Lung (tissue), 17 donors: ENCODE measurements at places on chromosomes 6 and 20.

DNA sequence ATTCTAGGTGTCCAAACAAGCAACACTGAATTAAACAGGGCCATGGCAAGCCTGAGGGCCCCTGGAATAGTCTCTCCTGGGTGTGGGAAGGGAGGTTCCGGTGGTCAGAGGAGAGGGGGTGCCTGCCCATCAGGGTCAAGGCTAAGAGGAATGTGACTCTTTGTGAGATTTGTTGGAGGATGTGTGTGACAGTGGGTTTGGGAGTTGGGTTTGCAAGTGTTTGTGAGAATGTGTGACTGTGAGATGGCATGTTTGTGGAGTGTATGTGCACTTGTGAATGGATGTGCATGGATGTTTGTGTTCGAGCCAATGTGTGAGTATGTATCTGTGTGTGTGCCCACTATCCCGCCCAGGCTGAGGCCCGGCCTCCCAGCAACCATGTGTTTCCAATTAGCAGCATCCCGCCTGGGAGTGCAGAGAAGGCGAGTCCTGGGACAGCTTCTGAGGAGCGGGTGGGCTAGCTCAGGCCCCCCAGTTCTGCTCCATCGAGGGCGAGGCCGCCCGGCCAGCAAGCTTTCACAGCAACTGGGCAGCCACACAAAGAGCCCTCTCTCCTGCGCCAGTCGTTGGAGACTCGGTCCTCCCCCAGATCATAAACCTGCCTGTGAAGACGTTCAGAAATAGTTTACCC lies 12.6 kb downstream of the FOXC1 start:
- H3K27ac ChIP-seq = no peak overlapping the region
- DNase-seq = no peak
- no peaks in the 10 kb centered on the region for H3K36me3 ChIP-seq
- peaks cover 89% of the 10 kb centered on the region for H3K27me3 ChIP-seq
- H3K4me1 ChIP-seq = peaks cover 4% of the 10 kb centered on the region
- H3K4me3 ChIP-seq = no peak overlapping the region

DNA sequence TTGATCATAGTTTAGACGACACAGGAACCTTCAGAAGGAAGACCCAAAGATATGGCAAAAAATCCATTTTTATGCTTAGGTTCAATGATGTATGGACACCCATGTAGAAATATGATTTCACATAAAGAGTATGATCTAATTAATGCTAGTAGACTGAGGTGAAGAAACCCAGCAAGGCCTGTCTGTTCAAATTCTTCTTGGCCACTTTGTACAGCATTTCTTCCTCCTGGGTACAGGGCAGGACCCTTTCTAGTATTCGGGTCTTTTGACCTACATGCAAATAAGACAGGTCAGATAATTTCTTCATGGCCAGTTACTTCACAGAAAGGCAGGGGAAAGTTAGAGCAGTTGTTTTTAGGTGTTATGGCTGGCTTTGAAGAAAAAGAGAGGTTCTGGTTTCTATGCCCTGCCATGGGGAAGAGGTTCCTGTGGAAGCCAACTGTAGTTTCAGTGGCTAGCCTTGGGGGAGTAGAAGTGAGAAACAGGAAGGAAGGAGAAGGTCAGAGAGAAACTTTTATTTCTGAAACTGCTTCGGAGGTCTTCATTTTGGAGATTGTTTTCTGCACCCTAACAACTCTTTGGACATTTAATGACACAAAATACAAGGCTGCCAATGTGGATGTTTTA lies 208.3 kb downstream of the PTPRK start:
- DNase-seq = no peak
- no peak overlapping the region for H3K27ac ChIP-seq
- no peaks in the 10 kb centered on the region for H3K4me1 ChIP-seq
- no peak overlapping the region for H3K4me3 ChIP-seq

GRCh38 chr20:62388839-62389600 lies 2.1 kb downstream of the RPS21 start:
- H3K4me3 ChIP-seq = no peak overlapping the region
- H3K27me3 ChIP-seq = no peaks in the 10 kb centered on the region
- H3K27ac ChIP-seq = no peak overlapping the region
- no peak for DNase-seq

DNA sequence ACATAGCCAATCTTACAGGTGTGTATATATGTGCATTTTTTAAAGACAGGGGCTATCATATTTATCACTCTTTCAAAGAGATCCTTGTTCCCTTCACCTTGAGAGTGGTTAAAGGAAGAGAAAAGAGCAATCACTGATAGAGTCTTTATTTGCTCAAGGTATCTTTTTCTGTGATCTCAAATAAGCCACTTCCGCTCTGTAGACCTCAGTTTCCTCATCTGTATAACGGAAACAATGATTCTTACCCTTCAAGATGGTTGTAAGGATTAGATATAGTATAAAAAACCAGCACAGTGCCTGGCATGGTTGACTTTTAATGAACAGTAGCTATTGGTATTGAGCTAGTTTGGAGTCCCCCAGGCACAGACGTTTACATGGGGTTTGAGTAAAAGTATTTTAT lies 10.1 kb upstream of the LRFN2 start:
- DNase-seq = no peak
- no peaks in the 10 kb centered on the region for H3K4me1 ChIP-seq
- no peaks in the 10 kb centered on the region for H3K36me3 ChIP-seq
- H3K4me3 ChIP-seq = no peak overlapping the region
- H3K27me3 ChIP-seq = peaks cover 20% of the 10 kb centered on the region
- no peak overlapping the region for H3K27ac ChIP-seq
